ENCODE measurements at places on chromosomes 3 and 15. TPM values are rescaled to one million over a fixed set of nuclear protein-coding genes. Genes with fewer than 3 reads are reported as not detected.

C2CD4A gene
- 0.06 TPM for polyA plus RNA-seq

ATR gene
- 29.2 TPM for polyA plus RNA-seq

TIMP4 gene
- 0.53 TPM for polyA plus RNA-seq

GHSR gene
- not detected for polyA plus RNA-seq

DNA sequence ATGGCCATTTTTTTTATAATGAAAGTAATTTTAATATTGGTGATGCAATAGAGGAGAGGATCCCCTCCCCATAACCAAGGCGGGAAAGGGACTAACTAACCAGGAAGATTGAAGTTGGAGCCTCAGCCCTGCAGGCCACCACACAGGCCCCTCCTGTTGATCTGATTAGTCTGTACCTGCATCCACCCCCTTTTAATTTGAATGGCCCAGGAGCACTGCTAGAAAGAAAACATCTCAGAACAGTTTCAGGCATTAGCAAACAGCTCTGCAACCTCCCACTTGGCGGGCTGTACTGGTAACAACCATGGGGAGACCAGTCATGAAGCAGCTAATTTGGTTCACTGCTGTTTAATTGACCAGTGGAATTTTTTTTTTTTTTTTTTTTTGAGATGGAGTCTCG lies 10.3 kb downstream of the CAV3 start:
- no peak for DNase-seq

DNA sequence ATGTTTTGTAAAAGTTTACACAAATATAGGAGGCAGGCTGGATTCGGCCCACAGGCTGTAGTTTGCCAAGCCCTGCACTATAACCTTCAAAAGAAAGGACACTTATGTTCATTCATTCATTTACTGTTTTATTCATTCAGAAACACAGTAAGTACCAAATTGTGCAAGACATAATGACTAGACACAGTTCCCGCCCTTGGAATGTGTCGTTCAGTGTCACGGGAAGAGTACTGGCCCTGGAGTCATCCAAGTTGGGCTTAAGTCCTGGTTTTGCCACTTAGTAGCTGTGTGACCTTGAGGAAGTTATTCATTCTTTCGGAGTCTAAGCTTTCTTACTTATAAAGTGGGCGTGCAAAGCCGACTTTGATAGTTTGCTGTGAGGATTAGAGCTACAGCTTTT lies 22.0 kb downstream of the COLQ start:
- no peak for DNase-seq

DNA sequence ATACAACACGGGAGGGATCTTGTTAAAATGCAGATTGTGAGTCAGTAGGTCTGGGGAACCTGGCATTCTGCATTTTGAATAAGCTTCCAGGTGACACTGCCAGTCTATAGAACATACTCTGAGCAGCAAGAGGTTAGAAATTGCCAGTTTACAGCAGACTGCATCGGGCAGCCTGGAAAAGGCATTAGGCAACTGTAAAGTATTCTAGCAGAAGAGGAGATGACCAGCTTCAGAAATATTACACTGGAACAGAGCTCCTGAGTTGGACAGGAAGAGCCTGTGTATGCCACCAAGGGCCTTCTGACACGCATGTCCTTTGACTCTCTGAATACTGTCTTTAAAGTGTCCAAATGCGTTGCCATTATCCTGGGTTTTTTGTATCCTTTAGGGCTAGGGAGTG lies 2.5 kb upstream of the ACAN start:
- no peak for DNase-seq

GRCh38 chr3:168025076-168025475 lies 70.6 kb downstream of the GOLIM4 start:
- no peak for DNase-seq

- DNase-seq: no peak
These were observed 119.1 kb downstream of the SV2B start for GRCh38 chr15:91219206-91219605.

GRCh38 chr15:53586799-53587198 lies 172.7 kb downstream of the WDR72 start:
- peak; percentile 29 for DNase-seq

- DNase-seq: peak; percentile 24
These were observed 46.8 kb downstream of the ALDH1L1 start for GRCh38 chr3:126133606-126134005.

GRCh38 chr3:64253689-64254088 lies 28.4 kb upstream of the PRICKLE2 start:
- DNase-seq: no peak

DNA sequence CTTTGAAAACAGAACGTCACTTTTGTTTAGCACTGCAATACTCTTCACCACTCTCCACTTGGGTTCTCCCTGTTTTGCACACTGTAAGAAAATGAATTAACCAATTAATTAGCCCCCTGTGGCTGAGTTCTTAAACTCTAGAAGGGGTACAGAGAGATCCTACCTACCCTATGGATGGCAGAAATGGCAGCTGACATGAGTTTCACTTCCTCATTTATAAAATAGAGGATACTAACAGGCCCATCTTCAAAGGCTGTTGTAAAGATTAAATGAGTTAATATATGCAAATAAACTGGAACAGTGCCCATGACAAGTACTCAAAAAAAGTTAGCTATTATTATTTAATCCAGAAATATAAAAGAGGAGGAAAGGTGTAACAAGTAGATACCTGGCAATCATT lies 36.9 kb downstream of the SUCLG2 start:
- no peak for DNase-seq

GRCh38 chr3:20054549-20054987 lies 14.3 kb downstream of the KAT2B start:
- no peak for DNase-seq

Measured in left lung (tissue), 14 donors.